ENCODE measurements at places on chromosomes 6 and 20.

DNA sequence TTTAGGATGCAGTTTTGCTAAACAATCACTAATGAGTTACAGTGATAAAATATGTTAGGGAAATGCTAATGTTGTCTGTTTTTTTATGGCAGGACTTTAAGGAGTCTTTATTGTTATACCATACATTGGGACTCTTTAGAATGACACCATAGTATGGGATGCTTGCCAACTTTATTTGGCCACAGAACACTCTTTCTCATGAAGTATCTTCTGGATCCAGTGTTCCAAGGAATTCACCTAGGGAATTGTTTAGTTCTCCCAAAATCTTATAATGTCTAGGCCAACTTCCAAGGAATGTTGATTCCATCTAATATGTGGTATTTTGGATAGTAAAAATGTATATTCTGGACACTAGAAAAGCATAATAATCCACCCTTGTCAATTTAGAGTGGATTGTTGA, 3.3 kb downstream of the RIN2 start:
- no peak for DNase-seq

- no peak for DNase-seq
These were observed 12.5 kb upstream of the BCKDHB start for GRCh38 chr6:80094017-80094416.

DNA sequence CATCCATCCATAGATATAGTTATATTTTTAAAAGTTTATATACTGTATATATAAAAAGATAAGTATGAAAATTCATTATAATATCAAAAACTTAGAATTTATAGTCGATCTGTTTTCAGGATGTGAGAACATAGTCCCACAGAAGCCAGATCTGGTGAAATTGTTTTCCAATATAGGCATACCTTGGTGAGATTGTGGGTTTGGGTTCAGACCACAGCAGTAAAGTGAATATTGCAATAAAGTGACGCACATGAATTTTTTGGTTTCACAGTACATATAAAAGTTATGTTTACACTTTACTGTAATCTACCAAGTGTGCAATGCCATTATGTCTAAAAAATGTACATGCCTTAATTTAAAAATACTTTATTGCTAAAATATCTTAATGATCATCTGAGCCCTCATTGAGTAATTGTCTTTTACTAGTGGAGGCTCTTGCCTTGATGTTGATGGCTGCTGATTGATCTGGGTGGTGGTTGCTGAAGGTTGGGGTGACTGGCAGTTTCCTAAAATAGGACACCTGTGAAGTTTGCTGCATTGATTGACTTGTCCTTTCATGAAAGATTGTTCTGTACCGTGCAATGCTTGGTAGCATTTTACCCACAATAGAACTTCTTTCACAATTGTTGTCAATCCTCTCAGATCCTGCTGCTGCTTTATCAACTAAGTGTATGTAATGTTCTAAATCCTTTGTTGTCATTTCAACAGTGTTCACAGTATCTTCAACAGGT, 29.8 kb downstream of the AIG1 start:
- no peak for DNase-seq

DNA sequence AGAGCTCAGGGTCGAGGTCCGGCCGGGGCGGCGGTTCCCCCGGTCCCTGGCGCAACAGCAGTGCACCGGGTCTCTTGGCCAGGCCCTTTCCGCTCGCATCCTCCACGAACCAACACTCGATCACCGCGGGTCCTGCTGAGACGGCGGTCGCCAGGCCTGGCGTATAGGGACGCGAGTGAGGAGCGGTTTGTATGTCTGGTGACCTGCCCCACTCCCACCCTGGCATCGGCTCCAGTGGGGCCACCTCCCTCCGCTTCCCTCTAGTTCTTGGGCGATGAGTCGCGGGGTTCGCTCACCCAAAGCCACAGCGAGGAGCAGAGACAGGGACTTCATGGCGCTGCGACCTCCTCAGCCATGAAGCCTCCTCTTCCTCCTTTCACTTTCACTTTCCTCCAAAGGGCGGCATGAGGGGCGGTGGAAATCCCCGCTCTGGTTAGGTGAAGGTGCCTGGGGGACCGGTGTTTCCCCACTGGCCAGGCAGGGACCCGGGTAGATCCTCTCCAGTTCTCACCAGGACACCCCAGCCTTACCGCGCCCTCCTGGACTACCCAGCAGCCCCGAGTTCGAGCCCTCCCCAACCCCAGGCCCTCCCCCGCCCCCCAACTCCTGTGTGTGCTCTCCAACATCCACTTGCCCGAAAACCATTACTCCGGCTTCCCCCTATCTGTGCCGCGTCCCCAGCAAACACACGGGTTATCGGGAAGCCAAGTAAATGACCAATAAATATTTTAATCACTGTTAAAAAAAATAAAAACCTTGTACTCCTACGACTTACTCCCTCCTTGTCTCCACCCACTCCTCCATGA, at the start of gene TAPBP:
Gene TAPBP, minus strand, starts transcription at position 370 of the 806 bp plus-strand sequence. Its CDS starts 37 bp downstream, at position 333.
- peak; percentile 53 for DNase-seq

GRCh38 chr20:48217190-48217589, 431.9 kb upstream of the SULF2 start:
- no peak for DNase-seq

DNA sequence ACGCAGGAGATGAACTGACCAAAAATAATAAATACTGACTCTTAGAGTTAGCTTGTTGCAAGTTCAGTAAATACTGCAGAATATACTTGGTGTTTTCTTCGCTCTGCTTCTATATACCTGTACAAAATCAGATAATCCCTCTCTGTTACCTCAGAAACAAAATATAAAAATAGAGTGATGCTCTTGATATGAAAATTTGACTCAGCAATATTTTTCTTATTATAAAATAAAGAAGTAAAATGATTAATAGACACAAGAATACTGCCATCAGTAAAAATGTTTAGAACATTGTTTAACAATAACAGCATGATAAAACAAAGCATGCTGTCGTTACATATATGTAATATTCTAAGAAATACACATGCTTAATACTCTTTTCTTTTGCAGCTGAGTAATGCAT, 1366.9 kb upstream of the EYS start:
- no peak for DNase-seq

- no peak for DNase-seq
These were observed 707.0 kb downstream of the EPM2A start for GRCh38 chr6:145028144-145028818.

- no peak for DNase-seq
These were observed 126.5 kb upstream of the NXT1 start for GRCh38 chr20:23223908-23224580.

GRCh38 chr6:164477101-164477500, 832.3 kb downstream of the C6orf118 start:
- DNase-seq, result no peak

- no peak for DNase-seq
These were observed 494.7 kb upstream of the MAP3K7 start for GRCh38 chr6:91081452-91082067.

Measured in posterior cingulate gyrus (tissue), 11 donors.